ENCODE measurements at places on chromosomes 4 and X.

- peak; percentile 29 for DNase-seq
These were observed 10.2 kb upstream of the N4BP2 start for GRCh38 chr4:40046311-40046980.

DNA sequence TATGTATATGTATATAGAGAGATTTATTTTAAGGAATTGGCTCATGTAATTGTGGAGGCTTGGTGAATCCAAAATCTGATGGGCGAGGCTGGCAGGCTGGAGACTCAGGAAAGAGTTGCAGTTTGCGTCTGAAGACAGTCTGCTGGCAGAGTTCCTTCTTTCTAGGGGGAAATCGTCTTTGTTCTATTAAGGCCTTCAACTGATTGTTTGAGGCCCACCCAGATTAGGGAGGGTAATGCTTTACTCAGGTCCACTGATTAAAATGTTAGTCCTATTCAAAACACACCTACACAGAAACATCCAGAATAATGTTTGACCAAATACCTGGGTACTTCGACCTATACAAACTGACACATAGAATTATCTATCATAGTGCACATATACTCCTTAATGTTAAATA lies 149.5 kb downstream of the NAA11 start:
- DNase-seq, result no peak

- DNase-seq, result no peak
These were observed 38.9 kb downstream of the STARD8 start for GRCh38 chrX:68686097-68686977.

DNA sequence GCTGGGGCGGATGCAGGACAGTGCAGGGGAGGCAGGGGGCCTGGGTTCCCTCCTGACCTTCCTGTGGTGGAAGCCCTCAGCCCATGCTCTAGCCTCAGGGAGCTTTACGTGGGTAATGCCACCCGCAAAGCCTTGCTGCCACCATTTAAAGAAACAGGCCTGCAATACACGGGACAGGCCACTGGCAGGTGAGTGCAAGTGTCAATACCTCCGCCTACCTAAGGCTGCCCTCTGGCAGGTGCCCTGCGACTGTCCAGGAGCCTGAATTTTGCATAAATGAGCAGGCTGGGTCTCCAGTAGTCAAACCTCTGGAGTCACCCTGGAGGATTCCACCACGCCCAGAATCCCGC lies 5.9 kb downstream of the CRMP1 start:
- no peak for DNase-seq

DNA sequence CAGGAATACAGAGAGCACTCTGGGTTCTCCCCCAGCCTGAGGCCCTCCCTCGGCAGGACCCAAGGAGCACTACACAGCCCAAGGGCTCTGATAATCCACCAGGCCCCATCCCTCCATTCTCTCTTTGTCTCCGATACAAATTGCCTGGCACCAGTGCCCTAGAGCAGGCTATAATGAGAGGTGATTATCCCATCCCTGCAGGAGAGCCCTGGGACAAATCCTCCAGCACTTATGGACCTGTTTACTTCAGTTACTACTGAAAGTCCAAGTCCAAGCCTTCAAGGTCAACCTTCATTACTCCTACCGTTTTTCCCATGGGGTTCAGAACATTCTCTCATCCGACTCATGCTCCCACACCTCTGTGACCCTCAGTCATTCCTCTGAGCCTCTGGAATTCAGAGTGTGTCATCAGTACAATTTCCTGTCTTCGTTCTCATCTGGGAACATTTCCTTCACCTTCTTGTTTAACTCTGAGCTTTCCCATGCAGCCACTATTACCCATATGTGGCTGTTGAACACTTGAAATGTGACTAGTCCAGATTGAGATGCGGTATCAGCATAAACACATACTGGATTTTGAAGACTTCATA lies 299.0 kb downstream of the RAPGEF2 start:
- no peak for DNase-seq

GRCh38 chr4:155809835-155810234 lies 51.0 kb downstream of the GUCY1B1 start:
- no peak for DNase-seq

DNA sequence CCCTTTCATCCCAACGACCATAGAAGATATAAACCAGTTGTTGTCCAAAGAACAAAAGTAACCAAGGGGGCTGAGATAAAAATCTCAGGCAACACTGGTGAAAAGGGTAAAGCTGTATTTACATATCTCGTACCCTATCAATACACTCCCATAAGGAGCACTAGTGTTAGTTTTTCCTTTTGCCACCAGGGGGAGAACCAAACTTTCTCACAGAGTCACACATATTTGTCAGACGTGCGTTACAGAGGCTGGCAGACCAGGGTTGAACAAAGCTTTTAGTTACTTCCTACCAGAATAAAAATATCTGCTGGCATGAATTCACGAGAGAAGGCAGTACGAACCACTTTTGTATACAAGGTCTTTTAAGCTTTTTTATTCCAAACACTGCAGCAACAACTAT lies 88.3 kb downstream of the AMELX start:
- no peak for DNase-seq

All from stimulated activated CD4-positive, alpha-beta T cell treated with anti-CD3 and anti-CD28 coated beads, Interleukin-15, amount 100 ng/mL, for 48 hours (primary cell).